ENCODE measurements at places on chromosomes 7 and 10. TPM values are rescaled to one million over a fixed set of nuclear protein-coding genes. Genes with fewer than 3 reads are reported as not detected.

CASD1 gene
- 15.5 TPM for total RNA-seq

ASCC1 gene
- 19.1 TPM for total RNA-seq

UNCX gene
- not detected for total RNA-seq

MALRD1 gene
- not detected for total RNA-seq

- DNase-seq: no peak
Observed at GRCh38 chr10:90917968-90918318, 2.9 kb downstream of the ANKRD1 start.

GRCh38 chr10:62669341-62669740 lies 135.2 kb upstream of the ADO start:
- no peak for DNase-seq

DNA sequence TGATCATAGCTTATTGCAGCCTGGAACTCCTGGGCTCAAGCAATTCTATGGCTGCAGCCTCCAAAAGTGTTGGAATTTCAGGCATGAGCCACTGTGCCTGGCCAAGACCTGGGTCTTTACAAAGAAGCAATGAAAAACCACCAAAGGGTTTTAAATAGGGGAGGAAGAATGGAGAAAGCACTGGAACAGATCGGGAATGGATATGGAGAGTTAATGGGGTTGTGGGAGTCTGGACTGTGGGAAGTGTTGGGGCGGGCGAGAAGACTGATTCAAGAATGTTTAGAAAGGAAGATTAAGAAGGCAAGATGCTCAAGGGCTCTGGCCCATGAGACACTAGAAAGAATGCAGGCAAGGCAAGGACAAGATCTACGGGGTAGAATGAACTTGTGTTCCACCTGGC lies 98.5 kb downstream of the CARD11 start:
- DNase-seq: no peak

GRCh38 chr10:132332433-132332754 lies 401 bp downstream of the LRRC27 start:
- no peak for DNase-seq

GRCh38 chr7:90409667-90410066 lies 6.4 kb downstream of the CLDN12 start:
- no peak for DNase-seq

Data from CD8-positive, alpha-beta T cell (primary cell).